ENCODE measurements at places on chromosomes 2 and 18.

DNA sequence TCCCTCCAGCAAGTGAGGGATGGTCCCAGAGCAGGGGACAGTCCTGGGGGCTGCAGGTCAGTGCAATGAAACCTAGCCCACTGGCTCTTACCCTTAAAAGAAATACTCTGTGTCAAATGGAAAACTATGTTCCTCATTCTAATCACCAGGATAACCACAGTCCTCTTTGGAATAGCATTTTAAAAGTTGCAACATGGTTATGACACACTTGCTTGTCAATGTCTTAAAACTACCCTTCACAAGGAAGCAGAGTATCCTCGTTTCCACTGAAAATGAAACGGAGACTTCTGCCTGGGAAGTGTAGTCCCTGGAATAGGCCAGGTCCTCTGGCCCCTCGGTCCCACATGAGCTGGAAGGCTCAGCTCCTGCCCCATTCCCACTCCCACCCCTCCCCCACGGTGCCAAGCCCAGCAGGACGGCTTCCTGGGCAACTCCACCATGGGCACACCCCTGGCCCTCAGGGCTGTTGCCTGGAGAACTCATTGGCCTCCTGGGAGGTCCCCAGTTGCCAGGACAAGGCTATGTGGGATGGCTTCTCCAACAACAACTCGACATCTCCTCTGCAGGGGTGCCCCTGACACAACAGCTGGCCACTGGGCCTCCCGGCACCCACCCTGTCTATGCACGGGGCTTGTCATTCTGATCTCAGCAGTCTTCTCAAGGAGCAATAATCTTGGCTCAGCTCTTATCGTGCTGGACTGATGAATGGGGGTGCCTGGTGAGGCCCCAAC is 38.3 kb upstream of the ST3GAL5 start:
- no peak for DNase-seq

DNA sequence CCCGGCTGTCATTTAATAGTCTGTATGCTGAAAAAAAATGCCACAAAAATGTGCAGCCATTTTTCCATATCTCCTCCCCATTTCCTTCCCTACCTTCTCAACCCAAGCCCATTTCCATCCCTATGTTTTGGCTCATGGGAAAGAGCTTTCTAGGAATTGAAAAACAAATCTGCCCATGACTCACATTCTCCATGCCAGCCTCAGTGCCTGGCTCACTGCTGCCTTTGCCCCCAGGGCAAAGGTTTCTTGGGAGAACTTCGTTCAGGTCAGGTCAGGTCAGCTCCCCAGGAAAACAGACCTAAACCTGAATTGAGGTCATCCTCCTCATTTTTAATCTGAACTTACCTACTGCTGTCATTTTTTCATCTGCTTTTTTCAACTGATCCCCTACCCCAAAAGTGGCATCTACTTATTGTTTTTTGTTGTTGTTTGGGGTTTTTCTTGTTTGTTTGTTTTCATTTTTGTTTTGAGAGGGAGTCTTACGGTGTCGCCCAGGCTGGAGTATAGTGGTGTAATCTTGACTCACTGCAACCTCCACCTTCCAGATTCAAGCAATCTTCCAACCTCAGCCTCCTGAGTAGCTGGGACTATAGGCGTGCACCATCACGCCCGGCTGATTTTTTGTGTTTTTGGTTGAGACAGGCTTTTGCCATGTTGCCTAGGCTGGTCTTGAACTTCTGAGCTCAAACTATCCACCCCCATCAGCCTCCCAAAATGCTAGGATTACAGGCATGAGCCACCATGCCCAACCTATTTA is 66.7 kb downstream of the FECH start:
- peak; percentile 26 for DNase-seq

DNA sequence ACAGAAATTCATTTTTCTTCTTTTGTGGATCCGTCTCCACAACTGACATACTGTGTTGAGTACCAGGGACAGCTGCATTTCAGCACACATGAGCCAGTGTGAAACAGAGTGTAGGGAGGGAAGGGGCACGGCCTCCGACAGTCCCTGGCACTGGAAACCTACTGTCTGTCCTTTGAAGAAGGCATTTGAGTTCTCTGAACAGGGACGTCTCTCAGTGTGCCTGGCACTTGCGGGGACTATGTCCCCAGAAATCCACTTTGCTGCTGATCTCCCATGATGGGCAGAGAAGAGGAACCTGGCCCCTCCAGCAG is 48.1 kb downstream of the PLB1 start:
- no peak for DNase-seq

- DNase-seq, result peak; percentile 72
These were observed 2.5 kb downstream of the ARMC9 start for GRCh38 chr2:231200805-231201474.

DNA sequence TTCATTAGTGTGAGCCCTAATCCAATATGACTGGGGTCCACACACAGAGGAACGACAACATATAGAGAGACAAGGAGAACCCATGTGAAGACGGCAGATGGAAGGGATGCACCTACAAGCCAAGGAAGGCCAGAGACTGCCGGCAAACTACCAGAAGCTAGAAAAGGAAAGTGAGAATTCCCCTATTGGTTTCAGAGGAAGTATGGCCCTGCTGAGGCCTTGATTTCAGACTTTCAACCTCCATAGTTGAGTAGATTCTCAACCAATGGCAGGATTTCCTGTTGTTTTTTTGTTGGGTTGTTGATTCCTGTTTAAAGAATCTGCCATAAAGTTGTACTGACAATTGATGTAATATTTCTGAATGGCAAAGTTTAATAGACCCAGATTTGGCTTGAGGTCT is 241.5 kb downstream of the SATB2 start:
- no peak for DNase-seq

DNA sequence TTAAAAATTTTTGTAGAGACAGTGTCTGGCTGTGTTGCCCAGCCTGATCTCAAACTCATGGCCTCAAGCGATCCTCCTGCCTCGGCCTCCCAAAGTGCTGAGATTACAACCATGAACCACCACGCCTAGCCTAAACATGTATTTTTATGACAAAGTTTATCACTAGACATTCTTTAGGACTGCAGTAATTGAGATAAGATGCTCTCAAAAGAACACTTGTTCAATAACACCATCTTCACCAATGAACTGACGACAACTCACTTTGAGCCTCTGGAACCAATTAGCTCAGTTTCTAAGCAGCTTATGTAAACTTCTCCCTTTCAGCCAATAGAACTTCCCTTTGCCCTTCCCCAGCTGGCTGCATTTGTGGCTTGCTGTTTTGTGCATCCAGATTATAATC is 15.3 kb upstream of the PPP4R1 start:
- no peak for DNase-seq

- no peak for DNase-seq
These were observed 75.6 kb upstream of the REG3A start for GRCh38 chr2:79235135-79235534.

DNA sequence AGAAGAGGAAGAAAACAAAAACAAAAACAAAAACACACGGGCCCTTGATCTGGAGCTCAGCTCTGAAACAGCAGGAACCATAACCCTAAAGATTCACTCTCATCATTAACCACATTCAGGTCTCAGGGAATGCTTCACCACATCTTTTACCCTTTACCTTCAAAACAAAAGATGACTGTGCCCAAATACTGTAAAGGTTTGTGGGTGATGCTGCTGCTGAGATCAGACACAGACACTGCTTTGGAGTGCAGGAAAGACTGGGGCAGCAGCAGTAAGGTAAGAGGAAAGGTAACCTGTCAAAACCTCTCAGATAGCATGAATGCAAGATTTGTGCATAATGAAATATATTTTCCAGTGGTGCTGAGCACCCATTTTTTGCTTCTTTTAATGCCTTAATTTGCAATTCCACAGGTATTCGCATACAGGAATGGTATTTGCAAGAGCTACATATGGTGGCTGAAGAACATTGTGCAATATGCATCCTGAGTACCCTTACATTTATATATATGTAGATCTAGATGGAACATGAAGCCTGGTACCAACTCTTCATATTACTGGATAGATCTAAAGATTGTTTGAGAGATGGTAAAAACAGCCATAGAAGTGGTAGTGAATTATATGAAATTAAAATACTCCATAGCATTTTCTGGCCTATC is 4.1 kb upstream of the FLACC1 start:
- DNase-seq, result no peak

Data from mammary epithelial cell (primary cell).